ENCODE measurements at places on chromosomes 1 and 21.

- DNase-seq: no peak
Observed at GRCh38 chr21:39873687-39874086, 6.4 kb downstream of the PCP4 start.

GRCh38 chr1:14653461-14653960 is 55.0 kb downstream of the KAZN start:
- no peak for DNase-seq

DNA sequence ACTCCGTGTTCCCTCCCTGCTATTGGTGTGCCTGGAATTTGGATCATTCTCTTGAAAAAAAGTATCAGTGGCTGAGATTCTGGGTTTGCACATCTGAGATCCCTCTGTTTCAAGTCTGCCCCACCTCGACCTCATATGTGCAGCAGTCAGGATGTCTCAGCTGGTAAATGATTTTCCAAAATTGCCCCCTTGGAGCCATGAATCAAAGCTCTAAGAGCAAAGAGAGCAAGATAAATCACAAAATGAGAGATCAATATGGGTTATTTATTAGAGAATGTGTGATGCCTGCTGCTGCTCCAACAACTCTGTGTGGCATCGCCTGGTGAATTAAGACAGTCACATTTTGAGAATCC is 8.5 kb downstream of the CRP start:
- DNase-seq: no peak

DNA sequence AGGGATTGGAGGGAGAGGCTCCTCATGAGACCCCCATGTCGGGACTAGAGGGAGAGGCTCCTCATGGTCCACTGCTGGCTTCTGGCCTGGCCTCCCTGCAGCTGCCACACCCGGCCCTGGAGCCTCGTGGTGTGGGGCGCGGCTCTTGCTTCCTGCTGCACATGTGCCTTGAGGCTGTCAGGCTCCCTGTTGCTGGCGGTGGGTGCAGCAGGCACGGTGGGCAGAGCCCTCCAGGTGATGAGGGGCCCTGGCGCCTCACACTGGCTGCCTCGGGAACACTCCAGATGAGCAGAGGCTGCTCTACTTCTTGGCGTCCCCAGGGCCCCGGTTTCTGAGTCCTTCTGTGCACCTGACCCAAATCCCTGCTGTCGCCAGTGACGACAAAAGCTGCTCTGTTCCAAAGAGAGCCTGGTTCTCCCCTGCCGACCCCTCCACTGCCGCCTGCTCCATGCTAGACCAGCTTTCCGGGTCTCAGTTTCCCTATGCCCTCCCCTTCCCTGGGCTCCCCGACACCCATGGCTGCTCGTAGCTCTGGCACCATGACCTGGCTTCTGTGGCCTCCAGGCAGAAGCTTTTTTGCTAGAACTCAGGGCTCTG is 9.7 kb upstream of the ATAD3B start:
- no peak for DNase-seq

- no peak for DNase-seq
Observed at GRCh38 chr1:238469146-238469631, 578.5 kb upstream of the ZP4 start.

DNA sequence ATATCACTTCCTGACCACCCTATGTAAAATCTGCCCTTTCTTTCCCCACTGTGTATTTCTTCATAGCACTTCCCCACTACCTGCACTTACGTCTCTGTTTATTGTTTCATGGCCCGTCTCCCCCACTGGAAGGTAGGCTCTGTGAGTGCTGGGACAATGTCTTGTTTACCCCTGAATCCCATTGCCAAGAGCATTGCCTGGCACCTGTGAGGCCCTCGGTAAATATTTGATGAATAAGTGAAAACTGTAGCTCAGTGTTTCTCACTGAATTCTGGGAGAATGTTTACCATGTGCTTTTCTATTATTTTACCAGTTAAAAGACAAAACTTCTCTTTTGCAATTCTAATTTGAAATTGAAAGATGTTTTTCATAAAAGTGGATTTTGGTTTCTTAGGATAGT is 11.8 kb downstream of the NFASC start:
- DNase-seq: no peak

- no peak for DNase-seq
Observed at GRCh38 chr1:71695821-71696220, 586.5 kb downstream of the NEGR1 start.

DNA sequence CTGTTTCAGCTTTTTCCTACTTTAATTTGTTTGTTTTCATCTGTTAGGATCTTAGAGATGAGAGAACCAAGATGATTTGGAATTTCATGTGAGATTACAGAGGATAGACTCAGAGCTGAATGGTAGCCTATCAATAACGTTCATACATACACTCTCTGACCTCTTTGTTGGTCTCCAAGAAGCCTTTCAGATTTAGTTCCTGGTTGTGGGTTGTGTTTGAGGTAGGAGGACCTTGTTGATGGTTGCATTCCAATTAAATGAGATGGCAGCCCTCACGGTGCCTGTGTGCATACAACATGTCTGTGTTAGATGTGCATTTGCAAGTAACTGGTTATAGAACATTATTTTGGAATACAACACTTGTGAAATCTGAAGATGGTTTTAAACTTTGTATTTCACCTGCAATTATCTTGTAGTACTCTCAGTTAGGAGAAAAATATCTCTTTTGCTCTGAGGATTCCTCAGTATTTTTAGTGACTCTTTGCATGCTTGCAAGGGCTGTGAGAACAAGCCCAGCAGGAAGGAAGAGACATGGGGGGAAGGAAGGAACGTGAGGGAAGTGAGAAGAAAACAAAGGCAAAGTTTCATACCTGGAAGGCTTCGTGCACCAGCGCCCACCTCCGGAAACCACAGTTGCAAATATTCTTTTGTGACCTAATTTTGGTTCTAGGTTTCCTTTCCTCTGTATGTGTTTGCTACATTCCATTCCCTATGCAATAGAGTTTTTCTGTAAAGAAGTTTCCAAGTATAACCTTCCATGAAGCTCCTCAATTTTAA is 291.8 kb downstream of the DISC1 start:
- DNase-seq: peak; percentile 41

GRCh38 chr1:25834894-25835293 is 15.1 kb downstream of the MTFR1L start:
- no peak for DNase-seq

DNA sequence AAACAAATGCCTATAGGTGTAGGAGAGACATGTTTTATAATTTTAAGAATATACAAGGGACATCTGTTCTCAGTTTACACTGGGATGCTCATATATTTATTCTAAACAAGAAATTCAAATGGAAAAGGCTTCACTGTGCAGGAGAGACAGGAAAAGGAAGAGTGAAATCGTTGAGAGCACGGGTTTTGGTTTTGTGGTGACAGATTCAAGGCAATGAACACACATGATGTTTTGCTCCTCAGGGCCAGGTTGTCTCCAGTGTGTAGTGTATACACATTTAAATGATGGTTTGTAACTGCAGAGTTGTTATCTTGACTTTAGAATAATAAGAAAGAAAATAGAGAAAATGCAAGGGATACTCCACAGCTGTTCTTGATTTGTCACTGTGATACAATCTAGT is 73.7 kb downstream of the S1PR1 start:
- no peak for DNase-seq

GRCh38 chr1:116910379-116911187 is 867 bp downstream of the PTGFRN start:
- peak; percentile 29 for DNase-seq

- no peak for DNase-seq
Observed at GRCh38 chr21:42731264-42732032, 78.0 kb downstream of the PDE9A start.

DNA sequence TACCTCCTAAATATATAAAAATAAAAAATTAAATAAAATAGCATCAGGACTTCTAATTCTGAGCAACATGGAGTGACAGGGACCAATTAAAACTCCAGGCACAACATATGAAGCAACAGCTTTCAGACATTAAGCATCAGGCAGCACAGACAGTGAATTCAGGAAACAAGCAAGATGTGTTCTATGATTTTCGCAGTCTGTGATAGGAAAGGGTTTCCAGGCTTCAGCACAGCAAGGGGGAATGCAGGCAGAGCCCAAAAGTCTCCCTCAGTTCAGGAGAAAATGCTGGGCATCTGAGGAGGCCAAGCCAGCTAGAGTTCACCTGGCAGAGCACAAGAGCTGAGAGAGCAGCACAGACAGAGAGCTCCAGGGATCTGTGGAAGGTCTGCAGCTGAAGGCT is 22.2 kb upstream of the CTTNBP2NL start:
- DNase-seq: no peak

DNA sequence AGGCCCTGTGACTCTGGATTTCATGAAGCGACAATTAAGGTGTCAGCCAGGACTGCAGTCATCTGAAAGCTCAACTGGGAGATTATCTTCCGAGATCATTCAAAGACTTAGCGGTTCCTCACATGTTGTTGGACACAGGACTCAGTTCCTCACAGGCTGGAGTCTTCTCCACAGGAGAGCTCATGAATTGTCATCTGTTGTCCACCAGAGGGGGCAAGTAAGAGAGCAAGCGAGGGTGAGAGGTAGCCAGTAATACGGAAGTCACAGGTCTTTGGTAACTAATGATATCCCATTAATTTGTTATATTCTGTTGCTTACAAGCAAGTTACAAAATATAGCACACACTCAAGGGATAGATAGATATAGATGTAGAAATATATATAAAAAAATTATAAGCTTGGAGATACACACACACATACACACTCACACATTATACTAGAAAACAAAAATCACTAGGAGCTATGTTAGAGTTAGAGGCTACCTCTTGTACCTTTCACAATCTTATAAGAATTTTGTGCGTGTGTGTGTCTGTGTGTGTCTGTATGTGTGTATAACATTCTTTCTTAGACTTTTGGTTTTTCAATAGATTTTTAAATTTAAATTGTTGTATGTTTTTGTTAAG is 1695.3 kb downstream of the BRINP3 start:
- no peak for DNase-seq

- DNase-seq: no peak
Observed at GRCh38 chr21:40053007-40053406, 185.8 kb downstream of the PCP4 start.

DNA sequence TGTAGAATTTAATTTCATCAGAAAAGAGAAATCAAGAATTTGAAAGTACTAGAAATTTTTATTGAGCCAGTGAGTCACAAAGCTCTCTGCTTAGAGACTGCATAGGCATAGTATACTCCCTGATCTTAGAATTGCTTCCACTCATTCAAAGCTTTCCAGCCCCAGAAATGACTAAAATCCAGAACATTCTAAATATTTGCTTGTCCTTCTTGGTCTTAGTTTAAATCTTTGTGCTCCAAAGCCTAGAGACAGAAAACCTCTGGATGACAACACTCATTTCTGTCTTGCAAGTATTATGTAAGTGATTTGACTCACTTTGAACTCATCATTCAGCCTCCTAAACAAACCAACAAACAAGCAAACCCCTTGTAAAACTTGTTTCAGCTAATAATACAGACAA is 74.2 kb downstream of the PTPRC start:
- DNase-seq: no peak

- DNase-seq: no peak
Observed at GRCh38 chr1:29200906-29201594, 19.4 kb upstream of the SRSF4 start.

DNA sequence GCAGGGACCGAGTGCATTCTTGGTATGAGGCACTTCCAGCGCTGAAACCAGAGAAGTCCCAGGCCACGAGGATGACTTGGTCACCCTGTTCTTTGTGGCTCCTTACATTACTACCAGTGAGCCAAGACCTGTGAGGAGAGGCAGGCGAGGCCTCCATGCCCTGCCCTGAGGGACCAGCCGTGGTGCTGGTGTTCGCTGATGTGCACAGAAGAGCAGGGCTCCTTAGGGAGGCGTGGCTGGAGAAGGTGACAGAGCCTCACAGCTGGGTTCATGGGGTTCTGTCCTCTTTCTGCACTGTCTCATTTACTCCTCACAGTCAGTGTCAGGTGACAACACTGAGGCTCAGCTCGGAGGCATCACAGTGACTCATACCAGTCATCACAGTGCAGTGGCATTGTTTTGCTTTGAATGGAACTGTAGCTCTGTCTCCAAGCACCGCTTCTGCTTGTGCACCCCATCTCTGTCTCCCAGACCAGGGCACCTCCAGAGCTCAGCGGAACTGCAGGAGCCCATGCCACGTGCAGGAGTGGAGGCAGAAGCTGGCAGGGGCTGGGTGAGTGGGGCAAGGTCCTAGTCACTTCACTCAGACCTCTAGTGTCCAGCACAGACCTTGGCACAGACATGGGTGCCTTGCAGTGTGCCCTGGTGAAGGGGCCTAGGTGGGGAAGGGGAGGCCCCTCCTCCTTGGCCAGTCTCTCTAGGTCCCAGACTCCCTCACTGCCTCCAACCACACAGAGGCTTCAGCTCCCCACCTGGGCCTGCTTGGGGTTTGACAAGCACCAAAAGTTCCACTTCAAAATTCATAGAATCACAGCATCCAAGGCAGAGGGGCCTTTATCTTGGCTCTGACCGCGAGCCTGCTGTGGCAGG is 310.9 kb downstream of the MATN1 start:
- DNase-seq: no peak

- no peak for DNase-seq
Observed at GRCh38 chr1:29482991-29483390, 246.7 kb downstream of the PTPRU start.

GRCh38 chr1:182680901-182681567 is 3.4 kb downstream of the RGS8 start:
- DNase-seq: no peak

GRCh38 chr1:19372602-19373001 is 60.5 kb downstream of the SLC66A1 start:
- no peak for DNase-seq

DNA sequence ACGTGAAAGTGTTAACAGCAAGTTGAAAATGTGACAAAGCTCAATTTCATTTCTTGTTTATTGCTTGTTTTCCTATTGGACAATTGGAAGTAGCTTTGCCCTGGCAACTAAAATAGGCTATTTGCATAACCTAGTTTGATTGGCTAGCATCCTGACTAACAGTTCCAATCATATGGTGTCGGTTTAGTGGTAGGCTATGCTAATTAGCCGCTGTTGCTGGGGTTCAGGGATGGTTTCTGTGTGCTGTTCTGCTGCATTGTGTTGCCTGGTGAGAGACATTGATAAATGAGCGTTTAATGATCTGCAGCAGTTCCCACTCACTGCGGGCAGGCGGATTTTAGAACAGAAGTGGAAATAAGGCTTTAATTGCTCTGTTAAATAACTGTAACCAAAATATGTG is 68.5 kb downstream of the DYRK1A start:
- peak; percentile 71 for DNase-seq

DNA sequence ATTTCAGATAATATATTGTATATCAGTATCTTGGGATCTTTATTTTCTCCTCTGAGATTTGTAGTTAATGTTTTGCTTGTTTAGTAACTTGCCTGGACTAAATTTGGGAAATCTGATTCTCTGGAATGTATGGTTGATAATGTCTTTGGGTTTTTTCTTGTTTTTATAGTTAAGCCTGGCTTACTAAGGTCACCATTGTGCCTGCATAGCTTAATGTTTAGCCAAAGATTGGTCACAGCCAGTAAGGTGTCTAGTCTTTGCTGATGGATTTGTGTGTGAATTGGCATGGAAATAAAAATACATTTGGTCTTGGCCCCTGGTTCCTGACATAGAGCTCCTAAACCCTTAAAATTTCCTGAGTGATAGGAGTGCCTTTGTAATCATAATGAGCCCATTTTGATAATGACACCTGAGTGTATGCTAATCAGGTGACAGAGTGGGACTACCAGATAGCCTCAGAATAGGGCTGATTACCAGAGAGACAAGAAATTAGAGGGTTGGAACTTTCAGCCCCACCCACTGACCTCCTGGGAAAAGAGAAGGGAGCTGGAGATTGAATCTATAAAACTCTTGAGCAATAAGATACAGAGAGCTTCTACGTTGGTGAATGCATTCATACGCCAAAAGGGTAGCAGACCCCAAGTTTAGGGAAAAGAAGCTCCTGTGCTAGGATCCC is 47.9 kb upstream of the NUF2 start:
- DNase-seq: no peak

GRCh38 chr1:24767351-24767750 is 22.1 kb downstream of the CLIC4 start:
- no peak for DNase-seq

GRCh38 chr1:227002531-227003049 is 62.5 kb downstream of the COQ8A start:
- DNase-seq: no peak

All from CD4-positive, alpha-beta T cell treated with Interleukin-2 at 100 ng/mL for 4 hours (primary cell).